ENCODE measurements at places on chromosomes 3 and 15.
A peak's percentile ranks its signal among the peaks of the same experiment; 100 is the strongest.

DNA sequence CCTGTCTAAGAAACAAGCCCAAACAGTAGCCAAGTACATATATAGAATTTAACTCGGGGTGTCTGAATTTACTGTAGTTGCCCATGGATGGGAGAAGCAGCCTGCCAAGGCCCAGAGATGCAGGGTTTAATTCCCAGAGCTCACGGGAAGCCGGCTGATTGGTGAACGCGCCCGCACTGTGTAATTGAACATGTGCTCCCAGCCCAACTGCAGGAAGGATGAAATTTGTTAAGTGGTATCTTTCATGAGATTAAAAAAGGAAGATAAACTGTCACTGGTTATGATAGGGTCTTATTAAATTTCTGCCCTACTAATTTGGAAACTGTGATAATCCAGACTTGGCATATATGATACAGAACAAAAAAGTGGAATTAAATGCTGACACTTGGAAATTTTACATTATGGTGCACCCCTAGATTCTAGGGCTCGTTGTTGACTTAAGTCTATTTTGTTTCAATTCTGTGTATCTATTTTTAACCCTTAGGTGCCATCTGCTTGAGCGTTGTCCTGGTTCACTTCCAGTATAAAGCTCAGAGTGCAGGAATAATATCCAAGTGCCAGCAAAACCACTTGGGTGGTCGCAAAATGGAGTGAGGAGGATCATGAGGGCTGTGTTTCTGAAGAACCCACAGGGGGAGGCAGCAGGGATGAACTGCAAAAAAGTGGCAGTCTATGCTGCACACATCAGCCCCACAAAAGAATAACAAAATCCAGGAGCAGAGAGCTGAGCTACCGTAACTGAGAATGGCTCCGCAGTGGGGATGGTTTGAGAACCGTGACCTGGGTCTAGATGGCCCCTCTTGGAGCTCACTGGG is 13.8 kb upstream of the TMC3 start:
- DNase-seq, result no peak

GRCh38 chr3:31086698-31087097 is 192.2 kb upstream of the GADL1 start:
- no peak for DNase-seq

- no peak for DNase-seq
Measured at GRCh38 chr3:37945156-37945806, 45.3 kb upstream of the VILL start.

DNA sequence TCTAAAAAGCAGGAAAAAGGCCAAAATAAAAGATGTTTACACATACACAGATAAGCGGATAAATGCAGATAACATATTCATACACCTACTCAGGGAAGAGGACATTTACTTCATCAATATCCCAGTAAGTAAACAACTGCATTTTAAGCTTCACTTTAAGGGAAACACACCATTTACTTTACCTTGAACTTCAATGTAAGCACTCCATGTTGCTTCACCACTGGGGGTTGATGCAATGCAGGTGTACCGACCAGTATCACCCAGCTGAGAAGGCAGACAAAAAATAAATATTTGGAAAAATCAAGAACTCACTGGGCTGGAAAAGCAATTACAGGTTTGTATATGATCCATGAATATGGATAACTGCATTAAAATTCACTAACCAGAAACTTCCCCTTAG is 1099.5 kb downstream of the ROBO1 start:
- no peak for DNase-seq

DNA sequence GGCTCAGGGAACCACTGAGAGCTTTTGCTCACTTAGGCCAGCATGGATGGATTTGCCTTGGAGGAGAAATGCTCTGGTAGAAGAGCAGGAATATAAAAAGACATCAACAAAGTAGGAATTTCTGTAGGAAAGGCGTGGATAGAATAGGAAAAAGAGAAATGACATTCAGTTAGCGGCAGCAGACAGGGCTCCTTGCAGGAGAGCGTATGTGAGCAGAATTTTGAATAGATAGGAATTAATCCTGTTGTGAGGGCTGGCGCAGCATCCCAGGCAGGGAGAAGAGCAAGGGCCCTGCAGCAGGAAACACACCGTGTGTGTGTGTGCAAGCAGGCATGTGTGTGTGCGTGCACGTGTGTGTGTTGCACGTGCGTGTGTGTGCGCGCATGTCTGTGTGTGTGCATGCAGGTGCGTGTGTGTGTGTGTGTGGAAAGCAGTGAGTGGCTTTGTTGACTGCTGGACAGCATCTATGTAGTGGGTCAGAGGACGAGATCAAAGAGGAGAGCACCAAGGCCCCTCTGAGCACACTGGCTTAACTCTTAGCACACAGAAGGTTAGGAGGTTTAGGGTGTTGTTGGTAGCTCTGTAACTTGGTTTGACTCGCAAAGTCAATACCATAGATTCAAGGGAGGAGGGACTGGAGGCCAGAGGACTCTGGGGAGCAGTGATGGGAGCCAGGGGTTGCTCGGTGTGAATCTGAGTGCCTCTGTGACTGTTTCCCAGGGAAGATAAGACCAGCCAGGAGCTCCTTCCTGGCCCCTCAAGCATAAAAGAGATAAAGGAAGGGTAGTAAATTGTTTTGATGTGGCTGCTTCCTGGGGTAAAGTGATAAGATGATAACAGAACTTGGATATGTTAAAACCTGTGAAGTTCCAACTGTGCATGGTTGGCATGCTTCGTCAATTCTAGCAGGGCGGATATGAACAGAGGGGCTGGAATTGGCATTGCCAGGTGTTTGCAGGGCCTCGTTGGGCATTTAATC is 639.5 kb downstream of the NR2F2 start:
- no peak for DNase-seq

DNA sequence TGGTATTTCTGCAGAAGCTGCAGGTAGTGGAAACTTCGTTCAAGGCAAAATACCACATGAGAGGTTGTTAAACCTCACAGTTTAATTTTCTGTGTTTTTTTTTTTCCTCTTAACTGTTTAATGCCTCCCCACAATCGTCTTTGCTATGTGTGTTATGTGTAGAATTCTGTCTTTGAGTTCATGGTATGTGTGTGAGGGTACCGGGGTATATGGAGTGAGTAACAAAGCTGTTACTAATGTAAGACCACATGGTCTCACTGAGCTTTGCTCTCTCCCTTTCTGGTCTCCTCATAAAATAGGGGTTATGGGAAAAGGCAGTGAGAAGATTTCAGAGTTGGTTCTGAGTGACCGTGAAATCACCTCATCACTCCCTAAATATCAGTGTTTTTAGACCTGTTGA is 143.6 kb downstream of the USP13 start:
- DNase-seq, result no peak

- no peak for DNase-seq
Measured at GRCh38 chr3:50194903-50195500, 3.6 kb downstream of the GNAT1 start.

DNA sequence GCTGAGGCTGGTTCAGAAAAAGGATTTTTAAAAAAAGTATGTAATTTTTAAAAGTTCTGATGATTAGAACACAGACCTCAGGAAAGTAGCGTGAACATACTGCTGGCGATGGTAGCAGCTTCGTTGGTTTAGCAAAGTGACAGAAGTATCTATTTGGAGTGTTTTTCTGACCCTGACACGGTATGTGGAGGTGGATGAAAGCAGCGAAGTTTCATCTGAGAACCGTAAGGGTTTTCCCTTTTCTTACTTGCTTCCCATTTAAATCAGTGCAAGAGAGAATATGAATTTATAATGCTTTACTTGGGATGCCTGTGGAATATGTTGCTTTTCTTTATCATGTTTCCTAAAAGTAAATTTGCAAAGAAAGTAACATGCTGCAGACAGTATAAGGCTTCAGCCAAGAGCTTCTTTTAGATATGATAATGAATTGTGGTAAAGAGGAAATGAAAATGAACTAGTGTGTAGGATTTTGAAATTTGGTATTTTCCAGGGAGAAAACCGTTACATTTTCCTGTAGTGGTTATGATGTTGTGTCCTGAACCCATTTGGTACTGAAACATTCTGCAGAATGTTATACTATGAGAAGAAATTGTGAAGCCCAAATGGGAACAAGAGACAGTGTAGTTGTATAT is 3.9 kb downstream of the CHST2 start:
- DNase-seq, result no peak

- DNase-seq, result no peak
Measured at GRCh38 chr3:152208439-152208838, 60.3 kb upstream of the MBNL1 start.

DNA sequence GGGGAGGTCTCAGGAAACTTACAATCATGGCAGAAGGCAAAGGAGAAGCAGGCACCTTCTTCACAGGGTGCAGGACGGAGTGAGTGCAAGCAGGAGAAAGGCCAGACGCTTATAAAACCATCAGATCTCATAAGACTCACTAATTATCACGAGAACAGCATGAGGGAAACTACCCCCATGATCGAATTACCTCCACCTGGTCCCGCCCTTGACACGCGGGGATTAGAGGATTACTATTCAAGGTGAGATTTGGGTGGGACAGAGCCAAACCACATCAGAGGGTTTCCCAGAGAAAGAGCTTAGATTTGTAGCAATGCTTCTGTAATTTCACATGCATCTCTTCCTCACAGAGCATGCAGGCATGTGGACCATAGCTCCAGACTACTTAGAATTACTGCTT is 615.7 kb upstream of the UBE2E2 start:
- no peak for DNase-seq

- no peak for DNase-seq
Measured at GRCh38 chr3:182116386-182116785, 404.7 kb downstream of the SOX2 start.

DNA sequence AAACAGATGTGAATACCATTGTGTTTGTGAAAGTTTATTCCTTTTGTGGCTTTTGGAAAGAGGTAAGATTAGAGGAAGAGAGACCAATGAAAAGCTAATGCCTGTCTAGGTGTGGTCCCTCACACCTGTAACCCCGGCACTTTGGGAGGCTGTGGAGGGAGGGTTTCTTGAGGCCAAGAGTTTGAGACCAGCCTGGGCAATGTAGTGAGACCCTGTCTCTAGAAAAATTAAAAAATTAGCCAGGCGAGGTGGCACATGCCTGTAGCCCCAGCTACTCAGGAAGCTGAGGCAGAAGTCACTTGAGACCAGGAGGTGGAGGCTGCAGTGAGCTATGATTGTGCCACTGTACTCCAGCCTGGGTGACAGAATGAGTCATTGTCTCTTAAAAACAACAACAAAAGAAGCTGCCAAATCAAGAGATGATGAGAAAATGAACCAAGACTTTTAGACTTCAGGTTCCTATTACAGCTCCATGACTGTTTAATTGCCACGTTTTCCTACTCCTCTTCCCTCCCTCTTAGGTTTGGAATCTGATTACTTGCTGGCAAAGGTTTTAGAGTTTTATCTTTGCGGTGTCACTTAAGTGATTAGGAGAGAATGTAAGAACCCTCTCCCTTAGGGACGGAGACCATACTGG is 68.7 kb downstream of the CGNL1 start:
- DNase-seq, result no peak

DNA sequence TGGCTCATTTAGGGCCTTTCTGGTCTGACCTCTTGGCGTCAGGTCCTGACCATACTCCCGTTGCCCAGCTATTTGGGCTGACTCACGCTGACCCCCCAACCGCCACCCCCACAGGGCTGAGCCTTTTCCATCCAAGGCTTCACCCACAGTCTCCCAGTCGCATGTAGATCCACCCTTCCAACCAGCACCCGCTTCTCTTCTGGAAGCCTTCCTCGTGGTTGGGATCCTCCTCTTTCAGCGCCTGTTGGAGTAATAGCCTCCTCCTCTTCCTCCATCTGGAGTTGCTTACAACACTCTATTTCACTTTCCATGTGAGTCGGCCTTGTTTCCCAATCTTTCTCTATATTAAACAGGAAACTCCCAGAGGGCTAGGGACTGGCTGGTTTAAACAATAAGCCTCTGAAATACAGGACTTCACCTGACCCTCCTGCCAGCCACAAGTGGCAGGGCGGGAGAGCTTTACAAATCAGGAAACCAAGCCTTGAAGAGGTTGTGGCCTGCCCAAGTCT is 2.1 kb upstream of the ALAS1 start:
- DNase-seq, result no peak

GRCh38 chr3:51799879-51800749 is 21.1 kb upstream of the IQCF6 start:
- peak; percentile 37 for DNase-seq

GRCh38 chr3:143770391-143770790 is 77.9 kb downstream of the SLC9A9 start:
- DNase-seq, result no peak

DNA sequence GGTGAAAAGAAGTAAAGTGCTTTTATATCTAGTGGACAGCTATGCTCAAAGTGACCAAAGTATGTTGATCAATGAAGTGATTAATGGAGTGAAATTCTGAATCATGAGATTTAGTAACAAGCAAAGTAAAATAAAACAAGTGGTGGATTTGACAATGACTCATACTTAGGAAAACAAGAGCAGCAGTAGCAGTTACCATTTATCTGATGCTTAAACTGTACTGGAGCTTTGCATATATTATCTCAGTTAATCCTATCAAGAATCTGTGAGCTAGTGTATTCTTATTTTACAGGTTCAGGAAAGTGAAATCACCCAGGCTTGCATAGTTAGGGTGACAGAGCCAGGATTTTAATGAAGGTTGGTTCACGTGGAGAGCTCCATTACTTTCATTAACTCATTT is 50.6 kb upstream of the SPATA16 start:
- no peak for DNase-seq

- DNase-seq, result no peak
Measured at GRCh38 chr15:22955544-22956119, 24.5 kb downstream of the CYFIP1 start.

- DNase-seq, result no peak
Measured at GRCh38 chr3:157441102-157441624, 4.5 kb downstream of the PTX3 start.

- DNase-seq, result no peak
Measured at GRCh38 chr3:97896547-97896946, 74.7 kb downstream of the CRYBG3 start.

- no peak for DNase-seq
Measured at GRCh38 chr3:111619833-111620232, 24.7 kb upstream of the ZBED2 start.

DNA sequence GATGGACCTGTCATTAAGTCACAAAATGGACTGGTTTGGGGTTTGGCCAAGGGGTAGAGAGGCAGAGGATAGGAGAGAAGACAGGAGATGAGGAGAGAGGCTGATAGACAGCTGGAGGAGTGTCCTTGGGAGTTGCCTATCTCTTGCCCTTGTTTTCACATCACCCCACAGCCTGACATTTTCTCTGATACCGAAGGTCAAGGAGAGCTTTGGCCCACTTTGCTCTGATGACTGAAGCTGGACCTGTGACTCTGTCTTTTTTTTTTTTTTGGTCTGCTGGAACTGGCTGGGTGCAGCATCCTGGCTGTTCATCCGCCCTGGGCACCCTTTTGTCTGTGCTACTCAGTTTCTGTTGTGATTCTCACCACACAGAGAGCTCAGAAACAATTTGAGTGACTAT is 5.1 kb downstream of the GPD1L start:
- no peak for DNase-seq

Data from cerebellum (tissue), 4 donors.